Ovary (tissue), 10 donors: ENCODE measurements at places on chromosomes 7 and 10. TPM values are rescaled to one million over a fixed set of nuclear protein-coding genes. Genes with fewer than 3 reads are reported as not detected.

The PGAM2 gene
- 0.72 TPM for total RNA-seq

The SRRM3 gene
- total RNA-seq = 7.7 TPM

The MMP21 gene
- 0.11 TPM for total RNA-seq

The MYO3A gene
- total RNA-seq = 0.18 TPM

The TRIM73 gene
- 3.1 TPM for total RNA-seq

The GFRA1 gene
- total RNA-seq = 7.8 TPM

The DMTF1 gene
- 78.3 TPM for total RNA-seq

The BICC1 gene
- total RNA-seq = 23.8 TPM

The ARMC10 gene
- 48.3 TPM for total RNA-seq

The PTPRZ1 gene
- 0.86 TPM for total RNA-seq

The CDK6 gene
- total RNA-seq = 20.4 TPM

The TMEM273 gene
- 6.3 TPM for total RNA-seq

The SORCS1 gene
- total RNA-seq = 0.05 TPM

The TAS2R41 gene
- total RNA-seq = not detected

The MRLN gene
- total RNA-seq = not detected

The CFTR gene
- not detected for total RNA-seq

The NUDT13 gene
- 1.7 TPM for total RNA-seq

The PDK4 gene
- total RNA-seq = 67.8 TPM

The UPP1 gene
- total RNA-seq = 5.4 TPM

The SLC26A5 gene
- total RNA-seq = not detected

The NRP1 gene
- 95.9 TPM for total RNA-seq

The SPDYE16 gene
- 0.53 TPM for total RNA-seq

The MKX gene
- total RNA-seq = 23.6 TPM

The GJC3 gene
- 1.3 TPM for total RNA-seq

The OR9A4 gene
- total RNA-seq = 0.36 TPM

The PTF1A gene
- total RNA-seq = not detected

The CHCHD2 gene
- 261 TPM for total RNA-seq

The NEBL gene
- 2.9 TPM for total RNA-seq

The GIMAP1 gene
- total RNA-seq = 1.4 TPM

The PDE6C gene
- total RNA-seq = not detected

The GRM8 gene
- not detected for total RNA-seq

The GPER1 gene
- 3.7 TPM for total RNA-seq

The SNCG gene
- 19.6 TPM for total RNA-seq

The SFMBT2 gene
- total RNA-seq = 25.1 TPM

The CLCN1 gene
- not detected for total RNA-seq

The PPP1R3C gene
- 2.9 TPM for total RNA-seq

The RNF32 gene
- total RNA-seq = 1.7 TPM

The CUBN gene
- total RNA-seq = 5.3 TPM
